Activated CD4-positive, CD25-positive, alpha-beta regulatory T cell treated with anti-CD3 and anti-CD28 coated beads, Interleukin-2, amount 50 U/mL, for 24 hours (primary cell): ENCODE measurements at places on chromosomes 7 and 10.
A peak's percentile ranks its signal among the peaks of the same experiment; 100 is the strongest.

DNA sequence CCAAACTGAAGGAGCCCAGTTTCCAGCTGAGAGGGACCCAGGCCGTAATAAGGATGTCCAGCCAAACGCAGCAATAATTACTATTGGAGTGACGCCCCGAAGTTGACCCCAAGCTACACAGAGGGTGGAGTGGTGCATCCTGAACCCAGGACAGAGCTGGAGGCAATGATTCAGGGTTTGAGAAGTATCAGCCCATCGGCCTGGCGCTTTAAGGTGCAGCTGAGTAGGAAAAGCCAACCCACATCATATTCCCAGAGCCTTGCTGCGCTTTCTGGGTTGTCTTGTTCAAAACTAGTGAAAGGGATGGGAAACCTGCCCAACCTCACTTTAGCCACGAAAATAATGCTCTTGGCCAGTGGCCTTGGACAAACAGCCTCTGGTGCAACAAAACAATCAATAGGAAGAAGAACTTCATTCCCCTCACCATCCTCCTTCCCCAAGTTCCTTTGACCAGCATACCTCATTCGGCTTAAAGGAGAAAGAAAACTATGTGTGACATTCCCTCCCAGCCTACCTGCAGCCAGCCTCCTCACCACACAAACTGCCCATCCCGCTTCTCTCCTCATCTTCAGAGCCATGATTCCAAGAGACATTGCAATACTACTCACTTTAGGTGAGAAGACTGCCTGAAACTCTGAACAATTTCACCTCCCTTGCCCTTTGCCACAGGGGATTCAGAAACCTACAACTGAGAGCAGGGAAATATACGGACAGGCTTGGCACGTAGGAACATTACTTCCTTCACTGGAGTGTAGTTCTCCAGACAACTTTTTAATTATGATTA is 217.2 kb upstream of the MKLN1 start:
- ATAC-seq, result no peak

- no peak for ATAC-seq
Measured at GRCh38 chr10:58758321-58758720, 245.6 kb downstream of the BICC1 start.

DNA sequence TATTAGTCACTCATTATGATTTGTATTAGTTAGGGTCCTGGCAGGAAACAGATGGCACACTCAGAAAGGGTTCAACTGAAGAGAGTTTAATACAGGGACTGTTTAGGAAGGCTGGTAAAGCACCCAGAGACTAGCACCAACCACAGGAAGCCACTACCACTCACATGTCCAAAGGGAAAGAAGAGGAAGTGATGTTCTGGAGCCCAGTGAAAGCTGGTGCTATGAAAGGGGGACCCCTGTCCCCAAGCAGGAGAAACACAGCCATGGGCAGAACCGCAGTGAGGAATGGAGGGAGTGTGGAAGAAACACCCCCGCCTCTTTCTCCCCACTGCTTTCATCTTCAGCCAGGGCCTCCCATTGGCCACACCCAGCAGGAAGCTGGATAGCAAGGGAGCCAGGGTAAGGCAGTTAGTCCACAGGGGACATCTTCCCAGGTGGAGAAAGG is 3.2 kb upstream of the VSIR start:
- ATAC-seq, result no peak

GRCh38 chr10:124717911-124718741 is 26.1 kb downstream of the FAM53B start:
- peak; percentile 80 for ATAC-seq

DNA sequence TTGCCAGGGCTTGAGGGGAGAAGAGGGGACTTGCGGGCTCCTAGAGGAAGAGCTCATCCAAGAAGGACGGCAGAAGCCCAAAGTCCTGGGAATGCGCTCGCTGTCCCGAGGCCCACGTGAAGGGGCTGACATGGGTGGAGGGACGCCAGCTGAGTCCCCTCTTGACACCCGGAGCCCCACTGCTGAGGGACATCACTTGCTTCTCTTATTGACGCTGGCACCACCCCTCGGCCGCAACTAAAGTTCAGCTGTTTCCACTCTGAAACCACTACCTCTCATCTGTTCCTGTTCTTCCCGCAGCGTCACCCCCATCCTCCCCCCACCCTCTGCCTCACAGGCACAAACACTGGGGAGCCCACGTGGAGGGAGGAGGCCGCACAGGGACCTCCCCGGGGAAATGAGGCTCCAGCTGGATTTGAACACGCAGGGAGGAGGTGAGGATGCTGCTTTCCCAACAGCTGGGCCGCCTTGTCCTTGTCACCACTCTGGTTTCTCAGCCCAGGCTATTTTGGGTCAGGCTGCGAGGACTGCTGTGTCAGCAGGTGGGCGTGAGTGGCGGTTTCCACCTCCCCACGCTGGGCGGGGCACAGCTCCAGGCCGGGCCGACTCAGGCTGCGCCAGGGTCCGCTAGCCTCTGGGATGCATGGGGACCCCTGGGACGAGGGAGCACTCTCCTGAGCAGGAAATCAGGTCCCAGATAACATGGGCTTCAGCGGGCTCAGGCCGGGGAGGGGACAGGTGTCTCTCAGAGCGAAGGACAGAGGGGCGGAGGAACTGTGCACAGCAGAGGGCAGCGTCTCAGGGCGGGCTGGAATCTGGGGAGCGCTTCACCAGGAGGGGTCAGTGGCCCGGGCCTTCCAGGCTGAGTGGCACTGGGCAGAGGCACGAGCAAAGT is 156.3 kb downstream of the ZNF248 start:
- ATAC-seq, result no peak

DNA sequence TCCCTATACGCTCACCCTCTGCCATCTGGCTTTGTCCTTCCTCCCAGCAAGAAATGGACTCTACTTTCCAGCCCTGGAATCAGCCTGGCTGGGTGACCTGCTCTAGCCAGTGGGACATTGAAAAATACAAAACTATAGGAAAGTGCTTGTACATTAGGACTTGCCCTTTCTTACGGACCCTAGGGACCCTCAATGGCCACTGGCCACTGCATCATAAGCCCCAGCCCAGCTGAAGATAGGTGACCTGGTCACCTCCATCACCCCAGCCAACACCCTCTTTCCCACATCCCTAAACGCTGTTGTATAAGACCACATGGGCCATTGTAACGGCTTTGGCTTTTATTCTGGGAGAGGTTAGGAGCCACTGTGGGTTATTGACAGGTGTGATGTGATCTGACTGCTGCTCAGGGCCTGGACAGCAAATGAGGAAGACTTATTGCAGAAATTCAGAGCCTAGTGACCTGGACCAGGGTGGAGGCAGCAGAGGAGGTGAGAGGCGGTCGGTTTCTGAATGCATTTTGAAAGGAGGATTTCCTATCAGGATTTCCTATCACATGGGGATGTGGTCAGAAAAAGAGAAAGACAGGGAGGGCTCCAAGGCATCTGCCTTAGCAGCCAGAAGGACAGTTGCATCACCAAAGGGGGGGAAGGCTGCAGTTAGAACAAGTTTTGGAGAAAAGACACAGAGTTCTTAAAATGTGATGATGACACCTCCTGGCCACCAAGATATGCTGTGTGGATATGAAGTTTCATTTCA is 2.2 kb upstream of the LMBR1 start:
- no peak for ATAC-seq

- no peak for ATAC-seq
Measured at GRCh38 chr10:60808036-60808435, 29.8 kb downstream of the CDK1 start.

- no peak for ATAC-seq
Measured at GRCh38 chr7:125857606-125858005, 928.0 kb upstream of the POT1 start.

GRCh38 chr7:113085781-113086390 is 741 bp downstream of the GPR85 start:
- peak; percentile 18 for ATAC-seq

DNA sequence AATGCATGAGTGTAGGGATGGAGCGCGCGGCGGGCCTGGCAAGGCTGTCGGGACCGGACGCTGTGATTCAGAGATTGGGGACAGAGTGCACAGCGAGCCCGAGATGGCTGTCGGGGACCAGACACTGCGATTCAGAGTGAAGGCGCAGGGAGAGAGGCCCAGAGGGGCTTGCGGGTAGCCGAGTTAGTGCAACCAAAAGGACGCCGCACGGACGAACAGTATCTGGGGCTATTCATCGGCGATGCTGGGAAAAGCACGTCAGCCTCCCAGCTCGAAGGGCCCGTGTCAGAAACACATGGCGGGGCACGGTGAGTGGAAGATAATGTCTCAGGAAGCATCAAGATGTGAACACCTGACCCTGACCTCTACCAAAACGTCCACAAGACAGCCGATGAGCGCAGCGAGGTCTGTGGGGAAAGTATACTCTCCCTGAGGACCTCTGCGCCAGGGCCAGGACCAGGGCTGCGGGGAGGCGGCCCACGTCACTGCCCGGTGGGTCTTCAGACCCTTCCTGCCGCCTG is 215.8 kb downstream of the ZMYND11 start:
- ATAC-seq, result no peak

DNA sequence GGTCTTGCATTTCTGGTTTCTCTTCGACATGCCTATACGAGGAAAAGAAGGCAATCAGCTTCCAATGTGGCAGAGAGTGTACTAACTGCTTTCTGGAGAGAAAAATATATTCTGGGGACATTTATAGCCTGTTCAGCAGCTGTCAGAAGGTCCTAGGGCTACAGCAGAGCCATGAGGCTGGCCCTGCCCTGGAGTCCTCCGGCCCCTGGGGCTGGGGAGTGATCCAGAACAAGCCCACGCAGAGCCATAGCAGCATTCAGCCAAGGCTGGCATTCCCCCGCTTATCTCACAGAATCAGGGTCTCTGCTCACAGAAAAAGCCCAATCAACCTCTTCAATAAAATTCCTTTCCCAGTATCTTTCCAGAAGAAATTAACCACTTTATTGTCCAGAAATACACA is 48.9 kb downstream of the FZD1 start:
- ATAC-seq, result no peak

DNA sequence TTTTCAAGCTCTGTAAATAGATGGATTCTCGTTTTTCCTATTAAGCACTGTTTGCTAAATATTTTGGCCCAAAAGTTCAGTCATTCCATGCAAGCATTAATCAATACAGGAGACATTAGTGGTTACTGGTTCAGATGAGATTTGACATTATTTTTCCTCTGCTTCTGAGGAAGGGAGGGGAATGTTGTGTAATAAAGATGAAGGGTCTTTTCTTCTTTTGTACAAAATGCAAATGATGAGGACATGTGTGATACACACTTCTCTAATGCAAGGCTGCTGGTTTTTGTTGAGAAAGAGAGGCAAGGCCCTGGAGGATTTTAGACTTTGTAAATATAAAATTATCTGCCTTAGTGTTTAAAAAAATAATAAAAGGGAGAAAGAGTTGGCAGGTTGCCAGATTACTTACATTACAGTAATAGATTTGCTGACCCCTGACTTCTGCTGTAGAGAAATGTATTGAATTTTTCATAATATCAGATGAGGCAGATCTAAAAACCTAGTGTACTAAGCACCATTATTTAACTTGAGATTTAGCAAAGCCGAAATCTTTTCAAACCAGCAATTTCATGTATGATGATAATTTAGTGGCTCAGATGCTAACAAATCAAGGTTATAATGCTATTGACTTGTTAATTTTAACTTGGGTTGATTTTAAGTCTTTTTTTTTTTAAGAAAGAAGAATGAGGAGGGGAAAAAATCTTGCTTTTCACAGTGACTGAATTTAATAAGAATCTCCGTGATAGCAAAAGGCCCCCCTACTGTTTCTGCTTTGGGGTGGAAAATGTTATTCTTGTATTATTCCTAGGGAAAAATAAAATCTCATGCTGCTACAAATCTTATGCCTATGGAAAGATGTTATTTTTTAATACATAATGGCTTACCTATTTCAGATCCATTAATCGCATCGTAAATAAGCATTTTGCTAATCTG is 180.1 kb downstream of the ARID5B start:
- ATAC-seq, result no peak

- no peak for ATAC-seq
Measured at GRCh38 chr7:47461161-47461560, 120.8 kb downstream of the TNS3 start.

GRCh38 chr7:7329326-7329725 is 147.0 kb downstream of the C1GALT1 start:
- ATAC-seq, result no peak

GRCh38 chr10:32237644-32238345 is 109.2 kb downstream of the EPC1 start:
- ATAC-seq, result no peak

- no peak for ATAC-seq
Measured at GRCh38 chr7:12244129-12244528, 33.0 kb downstream of the TMEM106B start.

DNA sequence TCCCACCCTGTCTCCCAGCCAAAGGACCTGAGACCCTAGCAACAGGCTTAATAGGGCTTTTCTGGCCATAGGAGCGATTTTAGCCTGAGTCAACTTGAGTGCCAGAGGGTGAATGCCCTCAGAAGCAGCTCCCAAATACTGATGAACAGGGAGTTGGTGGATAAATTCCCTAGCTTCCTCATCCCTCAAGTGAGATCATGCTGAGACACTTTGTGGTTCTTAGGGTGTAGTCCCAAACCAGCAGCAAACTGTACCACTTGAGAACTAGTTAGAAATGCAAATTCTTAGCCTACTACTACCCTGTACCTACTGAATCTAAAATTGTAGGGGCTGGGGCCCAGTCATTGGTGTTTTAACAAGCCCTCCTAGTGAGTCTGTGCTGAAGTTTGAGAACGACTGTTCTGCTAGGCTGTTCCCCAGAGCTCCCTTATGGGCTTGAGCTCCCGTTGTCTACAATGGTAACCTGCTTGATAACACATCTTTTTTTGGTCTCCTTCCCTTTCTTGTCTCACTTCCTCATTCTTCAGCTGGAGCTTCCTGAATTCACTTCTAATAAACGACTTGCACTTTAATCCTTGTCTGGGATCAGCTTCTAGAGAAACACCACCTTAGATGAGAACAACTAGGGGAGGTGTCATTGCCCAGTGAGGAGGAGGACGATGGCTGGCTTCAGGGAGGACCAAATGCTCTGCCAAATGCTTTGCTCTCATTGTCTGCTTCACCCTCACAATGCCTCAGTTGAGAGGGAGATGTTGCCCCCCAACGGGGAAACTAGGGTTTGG is 18.2 kb upstream of the CDH23 start:
- ATAC-seq, result no peak

GRCh38 chr7:152751449-152752141 is 8.0 kb upstream of the ACTR3B start:
- no peak for ATAC-seq

DNA sequence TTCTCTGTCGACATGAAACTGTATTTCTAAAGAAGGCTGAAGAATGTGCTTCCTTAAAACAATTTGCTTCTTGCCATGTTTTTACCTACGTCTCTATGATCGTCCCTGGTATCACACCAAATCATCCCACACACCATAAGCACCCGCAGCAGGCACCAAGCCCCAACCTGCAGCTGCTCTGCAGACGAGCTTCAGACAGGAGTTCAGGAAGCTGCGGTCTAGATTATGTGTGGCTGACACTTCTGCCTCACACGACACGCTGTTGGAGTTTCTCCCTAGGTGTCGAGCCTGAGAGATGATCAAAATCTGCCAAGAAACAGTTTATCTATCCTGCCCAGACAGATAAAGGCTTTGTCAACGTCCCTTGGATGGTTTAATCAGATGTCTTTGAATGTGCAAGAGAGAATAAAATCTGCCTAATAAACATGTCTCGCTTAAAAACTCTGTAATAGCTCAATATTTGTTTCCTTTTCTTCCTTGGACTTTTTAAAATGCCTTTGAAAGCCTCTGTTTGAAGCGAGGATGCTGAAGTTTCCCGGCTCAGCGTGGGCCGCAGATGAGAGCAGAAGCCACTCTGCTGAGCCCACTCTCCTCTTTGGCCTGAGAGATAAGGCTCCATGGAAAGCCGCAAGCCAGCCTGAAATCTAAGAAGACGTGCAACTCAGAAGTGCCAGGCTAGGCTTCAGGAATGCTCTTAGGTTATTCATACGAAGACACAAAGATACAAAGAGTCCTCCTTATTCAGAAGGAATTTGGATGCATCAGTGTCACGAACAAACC is 158.3 kb upstream of the PFKP start:
- ATAC-seq, result peak; percentile 46
